Stomach (tissue), 19 donors: ENCODE measurements at places on chromosomes 1 and 21. TPM values are rescaled to one million over a fixed set of nuclear protein-coding genes. Genes with fewer than 3 reads are reported as not detected.

GRCh38 chr1:35029761-35030160 is 2.0 kb downstream of the ZMYM6 start:
- DNase-seq, result no peak

- DNase-seq, result no peak
Measured at GRCh38 chr1:30196872-30197638, 526.3 kb downstream of the MATN1 start.

- no peak for DNase-seq
Measured at GRCh38 chr1:178023181-178023618, 53.3 kb upstream of the SEC16B start.

- DNase-seq, result no peak
Measured at GRCh38 chr1:23362218-23362713, 7.4 kb downstream of the ZNF436 start.

- peak; percentile 39 for DNase-seq
Measured at GRCh38 chr1:229046251-229046853, 224.6 kb upstream of the RAB4A start.

DNA sequence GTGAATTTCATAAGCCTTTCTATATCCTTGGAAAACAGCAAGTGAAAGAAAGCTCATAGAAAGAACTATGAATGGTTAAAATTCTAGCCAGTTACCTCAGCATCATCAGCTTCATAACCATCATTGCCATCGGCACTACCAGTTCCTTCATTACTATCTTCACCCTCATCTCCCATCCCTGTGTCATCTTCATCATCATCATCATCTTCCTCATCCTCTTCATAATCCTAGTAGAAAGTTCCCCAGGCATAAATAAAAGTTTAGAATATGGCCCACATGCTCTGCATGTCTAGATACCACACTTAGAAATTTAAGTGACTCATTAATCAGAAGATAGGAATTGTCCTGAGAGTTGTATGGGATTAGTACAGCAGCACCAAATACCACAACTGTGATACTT is 49.0 kb downstream of the TPR start:
- DNase-seq, result no peak

Gene TMPRSS15
- not detected for total RNA-seq
